GM12891 (cell line): ENCODE measurements at places on chromosomes 13 and 19.

DNA sequence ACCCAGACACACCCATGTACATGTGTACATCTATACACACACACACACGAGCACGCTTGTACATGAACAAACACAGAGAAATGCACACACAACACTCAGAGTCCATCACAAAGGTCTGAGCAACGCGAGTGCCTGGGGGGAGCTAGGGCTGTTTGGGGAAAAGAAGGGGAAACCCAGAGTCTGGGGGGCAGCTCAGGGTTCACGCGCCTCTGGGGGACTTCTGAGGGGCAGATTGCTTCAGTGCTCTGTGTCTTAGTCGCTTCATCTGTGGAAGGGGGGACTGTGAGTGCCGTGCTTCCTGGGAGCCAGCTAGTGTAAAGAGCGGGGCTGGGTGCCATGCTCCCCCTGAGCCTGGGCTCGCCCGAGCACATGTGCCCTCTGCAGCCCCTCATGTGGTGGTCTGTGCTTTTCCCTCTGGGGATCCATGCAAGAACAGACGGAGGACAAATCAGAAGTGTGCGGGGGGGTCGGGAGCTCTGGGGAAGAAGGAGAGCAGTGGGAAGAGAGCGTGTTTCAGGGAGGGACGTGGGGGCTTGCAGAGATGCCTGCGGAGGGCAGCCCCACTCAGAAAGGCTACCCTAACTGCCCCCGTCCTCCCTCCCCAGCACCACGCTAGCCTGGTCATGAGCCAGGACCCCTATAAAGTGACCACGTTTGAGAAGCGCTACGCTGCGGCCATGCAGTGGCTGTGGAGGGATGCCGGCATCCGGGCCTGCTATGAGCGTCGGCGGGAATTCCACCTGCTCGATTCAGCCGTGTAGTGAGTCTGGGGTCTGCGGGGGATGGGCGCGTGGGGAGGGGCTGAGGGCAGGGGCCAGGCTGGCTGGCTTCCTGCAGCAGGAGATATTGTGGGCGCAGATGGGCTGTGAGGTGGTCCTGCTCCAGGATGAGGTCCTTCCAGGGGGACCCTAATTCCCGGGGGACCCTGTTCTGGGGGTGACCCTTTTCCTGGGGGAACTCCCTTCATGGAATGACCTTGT is 14.0 kb downstream of the GNA15 start:
- no peak for DNase-seq

DNA sequence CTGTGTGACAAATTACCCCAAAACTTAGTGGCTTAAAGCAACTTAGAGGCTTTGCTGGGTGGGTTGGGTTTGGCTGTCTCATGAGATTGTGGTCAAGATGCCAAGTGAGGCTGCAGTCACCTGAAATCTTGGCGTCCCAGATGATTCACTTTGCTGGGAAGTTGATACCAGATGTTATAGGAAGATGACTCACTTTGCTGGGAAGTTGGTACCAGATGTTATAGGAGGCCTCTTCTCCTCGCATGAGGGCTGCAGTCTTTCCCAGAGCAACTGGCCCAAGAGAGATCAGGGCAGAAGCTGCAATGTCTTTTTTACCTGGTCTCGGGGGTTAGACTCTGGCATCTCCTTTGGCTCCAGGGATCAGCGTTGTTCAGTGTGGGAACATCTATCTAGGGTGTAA is 16.8 kb downstream of the TEX29 start:
- DNase-seq, result no peak

DNA sequence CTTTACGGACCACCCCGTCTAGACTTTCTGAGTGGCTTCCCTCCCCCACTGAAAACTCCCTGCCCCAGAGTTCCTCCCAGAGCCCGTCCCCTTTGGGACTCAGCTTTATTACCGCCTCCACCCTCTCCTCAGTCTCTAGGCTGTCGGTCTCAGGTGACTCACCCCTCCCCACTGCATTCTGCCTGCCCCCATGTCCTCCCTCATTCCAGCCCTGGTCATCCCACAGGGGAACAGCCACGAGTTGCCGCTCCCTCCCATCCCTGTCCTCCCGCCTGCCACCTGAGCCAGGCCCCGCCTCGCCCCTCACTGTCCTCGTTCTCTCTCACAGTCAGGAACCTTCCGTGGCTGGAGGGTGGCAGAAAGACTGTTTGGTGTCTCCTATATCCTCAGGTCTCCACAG is 57.3 kb downstream of the SMARCA4 start:
- no peak for DNase-seq

GRCh38 chr13:39037410-39037879 is 444 bp downstream of the PROSER1 start:
- no peak for DNase-seq

DNA sequence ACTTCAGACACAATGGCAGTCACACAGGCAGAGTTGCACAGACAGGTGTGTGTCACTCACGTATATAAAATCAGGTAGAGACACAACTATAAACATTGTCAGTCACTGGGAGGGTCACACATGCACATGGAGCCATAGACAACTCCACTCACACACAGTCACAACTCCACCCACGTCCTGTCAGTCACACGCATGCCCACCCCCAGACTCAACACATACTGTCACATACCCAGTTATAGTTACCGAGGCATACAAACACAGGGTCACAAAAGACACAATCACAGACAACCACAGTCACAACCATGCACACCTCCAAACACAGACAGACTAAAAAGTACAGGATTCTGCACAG is 1.5 kb downstream of the NUMBL start:
- no peak for DNase-seq

DNA sequence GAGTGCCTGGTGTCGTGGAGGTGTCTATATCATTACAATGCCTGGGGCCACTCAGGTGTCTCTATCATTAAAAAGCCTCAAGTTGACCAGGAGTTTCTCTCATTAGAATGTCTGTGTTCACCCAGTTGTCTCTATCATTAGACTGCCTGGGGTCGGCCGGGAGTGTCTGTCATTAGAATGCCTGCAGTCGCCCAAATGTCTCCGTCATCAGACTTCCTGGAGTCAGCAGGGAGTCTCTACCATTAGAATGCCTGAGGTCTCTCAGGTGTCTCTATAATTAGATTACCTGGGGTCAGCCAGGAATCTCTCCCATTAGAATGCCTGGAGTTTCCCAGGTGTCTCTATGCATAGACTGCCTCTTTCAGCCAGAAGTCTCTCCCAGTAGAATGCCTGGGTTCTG is 1477.6 kb downstream of the UQCRFS1 start:
- no peak for DNase-seq

DNA sequence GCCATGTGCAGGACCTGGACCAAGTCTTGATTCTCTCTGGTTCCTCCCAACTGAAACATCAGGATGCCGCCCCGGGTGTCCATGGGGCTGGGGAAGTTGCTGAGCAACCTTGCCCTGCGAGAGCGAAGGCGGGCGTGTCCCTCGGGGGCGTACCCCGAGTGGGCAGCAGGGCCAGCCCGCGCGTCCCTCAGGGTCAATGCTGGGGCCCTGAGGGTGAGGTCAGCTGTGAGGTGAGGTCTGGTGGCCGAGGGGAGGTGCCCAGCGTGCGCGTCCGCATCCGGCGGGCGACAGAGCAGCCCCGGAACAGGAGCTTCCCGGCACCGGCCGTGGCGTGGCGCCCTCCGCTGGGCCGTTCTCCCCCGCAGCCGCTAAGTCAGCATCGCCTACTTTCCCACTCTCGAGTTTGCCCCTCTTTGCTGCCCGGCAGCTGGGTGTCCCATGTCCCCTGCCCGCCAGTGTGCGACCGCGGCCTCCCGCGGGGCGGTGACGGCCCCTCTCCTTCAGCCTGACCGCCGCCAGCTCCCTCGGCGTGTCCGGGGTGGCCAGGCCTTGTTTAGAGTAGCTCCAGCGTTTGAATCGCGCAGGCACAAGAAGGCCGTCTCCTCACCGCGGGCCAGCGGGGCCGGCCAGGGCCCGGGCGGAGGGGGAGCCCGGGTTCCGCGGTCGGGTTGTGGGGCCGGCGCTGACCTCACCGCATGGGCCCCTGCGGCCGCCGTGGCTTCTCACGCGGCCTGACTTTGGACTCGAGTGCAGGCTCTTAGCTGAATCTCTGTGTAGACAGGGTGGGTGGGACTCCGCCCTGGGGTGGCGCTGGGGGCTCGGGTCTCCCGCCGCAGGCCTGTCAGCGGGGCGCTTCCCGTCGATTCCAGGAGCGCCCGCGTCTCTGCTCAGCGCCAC is 33.0 kb downstream of the GJA3 start:
- DNase-seq, result no peak

- no peak for DNase-seq
Measured at GRCh38 chr13:45821811-45822210, 29.7 kb downstream of the SIAH3 start.

- no peak for DNase-seq
Measured at GRCh38 chr19:12727745-12728433, 4.2 kb upstream of the TNPO2 start.

DNA sequence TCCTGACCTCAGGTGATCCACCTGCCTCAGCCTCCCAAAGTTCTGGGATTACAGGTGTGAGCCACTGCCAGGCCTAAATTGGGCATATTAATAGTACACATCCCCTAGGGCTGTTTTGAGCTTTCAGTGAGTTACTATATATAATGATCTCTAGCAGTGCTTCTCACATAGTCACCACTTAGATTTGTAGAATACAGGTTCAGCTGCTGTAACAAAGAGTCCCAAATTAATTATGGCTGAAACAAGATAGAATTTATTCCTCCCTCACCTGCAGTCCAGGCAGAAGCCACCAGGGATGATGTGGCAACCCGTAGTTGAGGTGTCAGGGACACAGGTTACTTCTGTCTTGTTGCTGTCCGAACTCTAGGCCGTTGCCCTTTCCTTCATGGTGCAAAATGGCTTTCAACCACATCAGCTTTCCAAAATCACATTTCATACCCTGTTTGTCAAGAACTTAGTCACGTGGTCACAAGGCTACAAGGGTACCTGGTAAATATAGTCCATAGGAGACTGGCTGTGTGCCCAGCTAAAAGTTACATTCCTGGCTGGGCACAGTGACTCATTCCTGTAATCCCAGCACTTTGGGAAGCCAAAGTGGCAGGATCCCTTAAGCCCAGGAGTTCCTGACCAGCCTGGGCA is 2.9 kb downstream of the PROSER3 start:
- no peak for DNase-seq

- no peak for DNase-seq
Measured at GRCh38 chr13:114118511-114119123, 13.8 kb downstream of the RASA3 start.

DNA sequence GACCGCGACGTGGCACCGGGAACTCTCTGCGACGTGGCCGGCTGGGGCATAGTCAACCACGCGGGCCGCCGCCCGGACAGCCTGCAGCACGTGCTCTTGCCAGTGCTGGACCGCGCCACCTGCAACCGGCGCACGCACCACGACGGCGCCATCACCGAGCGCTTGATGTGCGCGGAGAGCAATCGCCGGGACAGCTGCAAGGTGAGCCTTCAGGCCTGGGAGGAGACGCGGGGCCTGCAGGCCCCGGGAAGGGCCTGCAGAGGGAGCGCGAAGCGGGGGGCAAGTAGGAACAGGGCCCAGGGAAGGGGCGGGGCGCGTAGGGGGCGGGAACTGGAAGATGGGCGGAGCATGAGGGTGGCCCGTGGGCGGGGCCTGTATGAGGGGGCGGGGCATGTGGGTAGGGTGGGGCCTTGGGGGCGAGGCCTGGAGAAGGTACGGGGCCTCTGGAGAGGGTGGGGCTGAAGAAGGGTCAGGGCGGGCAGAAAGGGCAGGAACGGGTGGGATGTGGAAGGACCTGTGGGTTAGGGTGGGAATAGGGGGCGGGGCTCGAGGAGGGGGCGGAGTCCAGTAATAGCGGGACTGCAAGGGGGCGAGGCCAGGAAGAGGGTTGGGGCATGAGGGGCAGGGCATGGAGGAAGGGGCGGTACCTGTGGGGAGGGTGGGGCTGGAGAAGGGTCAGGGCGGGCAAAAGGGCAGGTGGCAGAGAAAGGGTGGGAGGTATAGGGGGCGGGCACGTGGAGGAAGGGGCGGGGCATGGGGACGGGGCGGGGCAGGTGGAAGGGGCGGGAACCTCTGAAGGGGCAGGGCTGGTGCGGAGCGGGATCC is 2.5 kb downstream of the CFD start:
- DNase-seq, result no peak

DNA sequence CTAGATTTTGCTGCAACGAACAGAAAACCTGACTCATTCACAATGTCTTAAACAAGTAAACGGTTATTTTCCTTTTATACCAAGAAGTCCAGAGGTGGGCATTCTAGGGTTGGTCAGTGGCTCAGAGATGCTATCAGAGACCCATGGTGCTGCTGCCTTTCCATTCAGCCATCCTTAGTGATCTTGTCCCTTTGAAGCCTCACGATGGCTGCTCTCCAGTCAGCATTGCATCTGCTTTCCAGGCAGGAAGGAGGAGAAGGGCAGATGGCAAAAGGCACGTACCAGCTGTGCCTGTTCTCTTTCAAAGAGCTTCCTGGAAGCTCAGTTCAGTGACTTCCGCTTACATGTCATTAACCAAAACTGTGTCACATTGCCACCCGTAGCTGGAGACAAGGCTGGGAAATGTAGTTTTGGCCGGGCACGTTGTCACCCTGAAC is 30.1 kb downstream of the WDFY2 start:
- no peak for DNase-seq

DNA sequence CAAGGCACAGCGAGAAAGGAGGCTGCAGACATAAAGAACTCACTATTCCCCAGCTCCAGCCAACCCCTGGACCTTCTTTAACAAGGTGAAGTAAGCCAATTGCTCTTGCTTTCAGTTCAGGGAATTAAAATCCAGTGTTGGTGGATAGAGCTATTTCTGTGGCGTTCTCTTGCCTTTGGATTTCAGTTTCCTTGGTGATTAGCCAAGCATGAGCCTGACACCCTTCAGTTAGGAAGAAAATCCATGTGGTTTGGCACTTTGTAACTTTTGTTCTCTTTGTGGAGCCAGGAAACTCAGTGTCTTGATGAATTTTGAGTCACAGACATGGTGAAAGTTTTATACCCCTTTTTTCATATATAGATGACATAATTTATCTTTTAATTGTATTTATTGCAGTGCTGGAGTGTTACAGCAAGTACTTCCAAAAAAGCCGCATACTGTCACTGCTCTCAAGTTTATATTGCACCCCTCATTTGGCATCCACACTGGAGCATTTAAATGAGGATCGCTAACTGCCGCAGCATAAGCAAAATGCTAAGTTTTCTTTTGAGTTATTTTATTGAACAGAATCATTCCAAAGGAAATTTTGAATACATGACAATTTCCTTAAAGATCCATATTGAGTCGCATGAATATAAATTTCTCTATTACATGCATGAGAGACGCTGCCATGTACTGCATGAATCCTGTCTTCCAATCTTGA is 406.8 kb downstream of the MYO16 start:
- no peak for DNase-seq

GRCh38 chr13:94006296-94006695 is 473.2 kb downstream of the DCT start:
- no peak for DNase-seq

DNA sequence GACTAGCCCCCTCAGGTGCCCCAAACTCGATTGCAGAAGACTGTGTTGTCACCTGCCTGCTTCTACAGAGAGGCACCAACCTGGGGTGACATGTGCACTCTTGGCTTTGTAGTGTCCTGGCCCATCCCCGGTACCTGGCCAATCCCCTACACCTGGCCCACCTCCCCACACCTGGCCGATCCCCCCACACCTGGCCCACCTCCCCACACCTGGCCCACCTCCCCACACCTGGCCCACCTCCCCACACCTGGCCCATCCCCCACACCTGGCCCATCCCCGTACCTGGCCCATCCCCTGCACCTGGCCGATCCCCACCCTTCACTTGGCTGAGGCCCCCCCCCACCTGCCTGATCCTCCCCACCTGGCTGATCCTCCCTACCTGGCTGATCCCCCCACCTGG is 25.4 kb downstream of the ATP11A start:
- no peak for DNase-seq

GRCh38 chr13:101673360-101674105 is 221.1 kb downstream of the ITGBL1 start:
- no peak for DNase-seq
